ENCODE measurements at places on chromosomes 5 and 9. TPM values are rescaled to one million over a fixed set of nuclear protein-coding genes. Genes with fewer than 3 reads are reported as not detected.

DNA sequence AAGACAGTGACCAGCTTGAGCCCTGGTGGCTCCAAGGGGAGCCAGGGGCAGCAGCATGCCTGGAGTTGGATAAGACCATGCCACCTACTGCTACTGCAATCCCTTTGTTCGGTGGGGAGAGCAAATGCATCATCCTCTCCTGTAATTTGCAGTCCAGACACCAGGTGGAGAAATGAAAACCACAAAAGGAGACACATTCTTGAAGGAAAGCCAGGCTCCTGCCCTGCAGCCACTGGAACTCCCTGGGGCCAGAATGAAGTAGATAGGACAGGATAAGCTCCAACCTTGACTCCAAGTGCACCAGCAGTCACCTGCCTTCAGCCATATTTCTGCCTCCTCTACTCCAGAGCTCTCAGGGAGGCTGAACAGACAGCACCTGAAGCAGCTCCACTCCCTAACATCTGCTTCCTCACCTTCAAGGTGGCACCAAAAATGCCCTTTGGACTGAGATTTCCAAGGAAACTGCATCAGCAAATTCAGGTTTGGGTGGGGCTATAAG is 65.1 kb upstream of the IQGAP2 start:
- peak; percentile 30 for DNase-seq
- H3K36me3 ChIP-seq: no peaks in the 10 kb centered on the region
- H3K4me1 ChIP-seq: no peaks in the 10 kb centered on the region
- H3K4me3 ChIP-seq: no peak overlapping the region
- H3K27me3 ChIP-seq: peaks cover 3% of the 10 kb centered on the region

DNA sequence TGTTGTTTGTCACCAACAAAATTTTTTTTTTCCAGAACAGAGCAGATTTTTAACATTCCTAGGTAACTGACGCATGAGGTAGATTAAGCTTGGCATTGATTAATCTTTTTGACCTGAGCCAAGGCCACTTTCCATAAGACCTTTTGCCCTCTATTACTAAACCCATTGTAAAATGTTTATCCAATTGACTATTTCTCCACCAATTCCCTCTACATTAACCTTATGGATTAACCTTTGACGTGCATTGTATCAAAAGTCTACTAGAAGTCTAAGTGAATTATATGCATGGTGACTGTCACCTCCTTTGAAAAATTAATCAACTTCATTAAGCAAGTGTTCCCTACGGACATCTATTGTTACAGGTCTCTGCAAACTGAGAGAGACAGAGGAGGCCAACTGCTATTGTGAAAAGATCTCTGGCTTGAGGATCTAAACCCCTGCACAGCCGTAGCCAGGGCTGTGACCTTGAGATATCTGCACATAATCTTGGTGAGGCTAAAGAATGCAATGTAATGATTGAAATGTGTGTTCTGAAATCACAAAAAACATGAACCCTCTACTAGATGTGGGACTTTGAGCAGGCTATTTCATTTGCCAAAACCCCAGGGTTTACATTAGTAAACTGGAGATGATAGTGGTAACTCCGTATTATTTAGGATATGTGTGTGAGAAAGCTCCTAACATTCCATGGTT is 632.2 kb downstream of the TLR4 start:
- DNase-seq: no peak
- no peaks in the 10 kb centered on the region for H3K36me3 ChIP-seq
- no peaks in the 10 kb centered on the region for H3K4me1 ChIP-seq
- H3K27me3 ChIP-seq: no peaks in the 10 kb centered on the region
- no peak overlapping the region for H3K27ac ChIP-seq

- peaks cover 22% of the 10 kb centered on the region for H3K4me1 ChIP-seq
- no peak overlapping the region for H3K27ac ChIP-seq
- H3K36me3 ChIP-seq: no peaks in the 10 kb centered on the region
Measured at GRCh38 chr9:114724744-114725143, 42.8 kb upstream of the TEX48 start.

DNA sequence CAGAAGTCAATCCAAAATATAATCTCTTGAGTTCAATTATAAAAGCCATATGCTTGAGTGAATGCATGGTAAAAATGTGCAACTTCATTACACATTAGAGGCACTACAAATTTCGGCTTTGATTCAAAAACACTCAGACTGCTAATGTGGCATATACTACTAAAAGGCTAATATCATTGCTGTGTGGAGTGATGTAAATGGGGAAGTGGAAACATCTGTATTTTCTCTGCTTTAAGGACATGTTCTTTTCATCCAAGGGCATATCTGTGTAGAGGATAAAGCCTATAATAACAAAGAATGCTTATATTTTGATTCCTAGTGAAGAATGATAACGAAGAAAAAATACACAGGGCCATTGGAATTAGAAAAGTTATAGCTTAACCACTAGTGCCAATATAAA is 643.9 kb upstream of the ZNF608 start:
- no peak for DNase-seq
- peaks cover 16% of the 10 kb centered on the region for H3K4me1 ChIP-seq
- no peaks in the 10 kb centered on the region for H3K27me3 ChIP-seq
- no peak overlapping the region for H3K4me3 ChIP-seq
- H3K36me3 ChIP-seq: no peaks in the 10 kb centered on the region
- H3K27ac ChIP-seq: no peak overlapping the region

- H3K27ac ChIP-seq: no peak overlapping the region
- no peak overlapping the region for H3K4me3 ChIP-seq
- H3K27me3 ChIP-seq: no peaks in the 10 kb centered on the region
- no peaks in the 10 kb centered on the region for H3K4me1 ChIP-seq
Measured at GRCh38 chr9:83449166-83449565, 89.0 kb downstream of the FRMD3 start.

- DNase-seq: no peak
- H3K27ac ChIP-seq: no peak overlapping the region
- H3K4me1 ChIP-seq: peaks cover 2% of the 10 kb centered on the region
Measured at GRCh38 chr5:31396611-31397295, 135.1 kb downstream of the DROSHA start.

NREP gene
- 12.3 TPM for polyA plus RNA-seq

GRCh38 chr5:145540375-145540774 is 294.8 kb downstream of the PRELID2 start:
- H3K27ac ChIP-seq: no peak overlapping the region
- H3K36me3 ChIP-seq: no peaks in the 10 kb centered on the region
- H3K4me3 ChIP-seq: no peak overlapping the region

DNA sequence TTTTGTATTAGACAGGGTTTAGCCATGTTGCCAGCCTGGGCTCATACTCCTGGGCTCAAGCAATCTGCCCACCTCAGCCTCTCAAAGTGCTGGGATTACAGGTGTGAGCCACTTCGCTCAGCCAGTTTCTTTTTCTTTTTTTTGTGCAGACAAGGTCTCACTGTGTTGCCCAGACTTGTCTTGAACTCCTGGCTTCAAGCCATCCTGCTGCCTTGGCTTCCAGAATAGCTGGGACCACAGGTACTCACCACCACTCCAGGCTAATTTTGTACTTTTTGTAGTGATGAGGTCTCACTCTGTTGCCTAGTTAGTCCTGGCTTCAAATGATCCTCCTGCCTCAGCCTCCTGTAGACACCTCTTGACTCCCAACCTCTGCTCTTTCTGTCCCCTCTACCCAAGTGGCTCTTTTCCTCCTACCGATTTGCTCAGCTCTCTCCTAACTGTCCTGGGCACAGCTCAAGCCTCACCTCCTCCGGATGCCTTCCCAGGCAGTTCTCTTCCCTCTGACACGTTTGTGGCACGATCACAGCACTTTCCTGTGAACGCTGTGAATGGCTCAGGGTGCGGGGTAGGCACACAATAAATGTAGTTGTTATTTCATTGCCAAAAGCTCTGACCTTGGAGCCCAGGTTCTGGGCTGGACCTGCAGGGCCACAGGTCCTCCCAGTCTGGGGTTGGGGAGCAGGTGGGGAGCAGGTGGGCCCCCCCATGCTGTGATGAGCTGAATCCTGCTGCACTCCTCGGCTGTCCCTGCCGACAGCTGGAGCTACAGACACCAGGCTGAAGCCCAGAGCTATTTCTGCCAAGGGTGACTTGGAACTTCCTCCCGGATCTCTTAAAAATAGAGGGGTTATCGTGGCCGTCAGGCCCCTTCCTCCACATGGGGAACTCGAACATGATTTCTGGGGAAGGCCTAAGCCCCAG is 23.9 kb downstream of the GFI1B start:
- no peaks in the 10 kb centered on the region for H3K36me3 ChIP-seq
- no peak for DNase-seq
- no peak overlapping the region for H3K27ac ChIP-seq
- H3K4me3 ChIP-seq: no peak overlapping the region
- H3K27me3 ChIP-seq: peaks cover 24% of the 10 kb centered on the region

DNA sequence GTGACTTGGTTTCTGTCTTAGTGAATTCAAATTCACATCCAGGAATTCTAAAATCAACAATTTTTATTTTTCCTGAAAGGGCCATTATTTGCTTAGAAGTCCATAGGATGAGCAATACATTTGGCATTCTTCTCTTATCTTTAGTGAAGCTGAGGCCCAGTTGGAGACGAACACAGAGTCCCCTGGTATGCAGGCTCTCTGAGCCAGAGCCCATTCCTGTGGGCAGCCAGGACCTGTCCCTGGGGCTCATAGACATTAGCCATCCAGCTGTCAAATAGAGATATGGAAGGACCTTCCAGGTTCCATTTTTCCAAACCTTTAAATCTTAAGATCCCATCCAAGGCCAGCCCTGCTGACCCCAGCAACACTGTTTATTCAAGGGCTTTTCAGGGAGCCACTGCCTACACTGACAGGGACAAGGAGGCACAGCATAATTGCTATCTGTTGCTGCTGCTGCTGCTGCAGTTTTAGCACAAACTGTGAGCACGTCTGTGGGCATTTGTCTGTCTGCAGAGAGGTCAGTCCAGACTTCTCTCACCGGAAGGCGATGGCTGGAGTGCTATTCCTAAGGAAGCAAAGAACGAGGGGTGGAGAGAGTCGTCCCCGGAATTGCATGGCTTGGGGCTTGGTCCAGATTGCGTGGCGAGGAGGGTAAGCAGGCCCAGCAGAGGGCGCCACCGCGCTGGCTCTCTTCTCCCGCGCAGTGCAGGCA is 639.0 kb downstream of the CCDC171 start:
- no peak for DNase-seq
- no peak overlapping the region for H3K27ac ChIP-seq
- H3K4me1 ChIP-seq: peaks cover 5% of the 10 kb centered on the region
- no peaks in the 10 kb centered on the region for H3K36me3 ChIP-seq
- no peak overlapping the region for H3K4me3 ChIP-seq

- peaks cover 9% of the 10 kb centered on the region for H3K4me1 ChIP-seq
- H3K36me3 ChIP-seq: no peaks in the 10 kb centered on the region
- H3K4me3 ChIP-seq: peak within 1 kb of the TSS; percentile 44
- H3K27me3 ChIP-seq: peaks cover 31% of the 10 kb centered on the region
- no peak for DNase-seq
- H3K27ac ChIP-seq: no peak within 1 kb of the TSS
Measured at GRCh38 chr9:113349445-113350094, at the start of gene BSPRY. Gene BSPRY, plus strand, starts transcription at chr9:113349541. Its CDS starts 39 bp downstream, at chr9:113349580.

GRCh38 chr5:96065685-96066385 is 104.2 kb upstream of the ELL2 start:
- peaks cover 38% of the 10 kb centered on the region for H3K4me1 ChIP-seq
- H3K27ac ChIP-seq: peak overlapping the region; percentile 86
- H3K27me3 ChIP-seq: no peaks in the 10 kb centered on the region
- H3K36me3 ChIP-seq: no peaks in the 10 kb centered on the region
- no peak for DNase-seq
- no peak overlapping the region for H3K4me3 ChIP-seq

ITGA1 gene
- polyA plus RNA-seq: 1.2 TPM

DNA sequence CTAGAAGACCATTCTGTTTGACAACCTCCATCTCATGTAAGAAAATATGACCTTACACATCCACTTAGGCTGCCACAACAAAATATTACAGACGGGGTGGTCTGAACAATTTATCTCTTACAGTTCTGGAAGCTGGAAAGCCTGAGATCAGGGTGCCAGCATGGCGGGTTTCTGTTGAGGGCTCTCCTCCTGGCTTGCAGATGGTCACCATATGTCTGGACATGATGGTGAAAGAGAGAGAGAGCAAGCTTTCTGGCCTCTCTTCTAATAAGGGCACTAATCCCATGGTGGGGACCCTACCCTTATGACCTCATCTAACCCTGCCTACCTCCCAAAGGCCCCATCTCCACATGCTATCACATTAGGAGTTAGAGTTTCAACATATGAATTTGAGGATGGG is 66.0 kb downstream of the AMBP start:
- H3K4me1 ChIP-seq: no peaks in the 10 kb centered on the region
- H3K36me3 ChIP-seq: no peaks in the 10 kb centered on the region
- H3K27ac ChIP-seq: no peak overlapping the region
- H3K4me3 ChIP-seq: no peak overlapping the region

GRM6 gene
- not detected for polyA plus RNA-seq

LCN12 gene
- not detected for polyA plus RNA-seq

SCGB3A2 gene
- not detected for polyA plus RNA-seq

GRCh38 chr5:74079971-74080556 is 454.1 kb downstream of the ARHGEF28 start:
- no peaks in the 10 kb centered on the region for H3K27me3 ChIP-seq
- peaks cover 6% of the 10 kb centered on the region for H3K4me1 ChIP-seq
- H3K36me3 ChIP-seq: no peaks in the 10 kb centered on the region
- no peak for DNase-seq
- no peak overlapping the region for H3K27ac ChIP-seq

COL5A1 gene
- polyA plus RNA-seq: 4.9 TPM

GRCh38 chr5:165757791-165758190 is 2252.4 kb downstream of the MAT2B start:
- no peaks in the 10 kb centered on the region for H3K36me3 ChIP-seq
- H3K27me3 ChIP-seq: no peaks in the 10 kb centered on the region
- no peak overlapping the region for H3K4me3 ChIP-seq

- no peak overlapping the region for H3K27ac ChIP-seq
- DNase-seq: no peak
- no peaks in the 10 kb centered on the region for H3K4me1 ChIP-seq
- H3K36me3 ChIP-seq: no peaks in the 10 kb centered on the region
- peaks cover 6% of the 10 kb centered on the region for H3K27me3 ChIP-seq
- H3K4me3 ChIP-seq: no peak overlapping the region
Measured at GRCh38 chr9:123358181-123358905, 2.3 kb downstream of the CRB2 start.

DNA sequence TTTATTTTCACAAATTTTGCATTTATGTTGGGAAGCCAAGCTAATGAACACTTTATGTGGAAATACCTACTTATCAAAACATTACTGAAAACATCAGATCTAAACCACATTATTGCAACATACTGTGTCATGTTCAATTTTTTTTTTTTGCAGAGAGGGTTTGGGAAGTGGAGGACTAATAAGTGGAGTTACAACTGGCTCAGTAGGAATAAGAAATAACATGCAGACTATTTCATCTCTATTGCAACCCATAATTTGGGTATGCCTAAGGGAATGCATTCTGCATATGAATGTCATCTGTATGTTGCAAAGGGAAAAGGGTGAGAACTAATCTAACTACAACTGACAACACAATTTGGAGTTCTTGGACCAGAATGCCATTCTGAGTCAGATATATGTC is 41.8 kb downstream of the APC start:
- H3K27ac ChIP-seq: peak overlapping the region; percentile 31
- no peak overlapping the region for H3K4me3 ChIP-seq
- DNase-seq: no peak
- no peaks in the 10 kb centered on the region for H3K27me3 ChIP-seq

TXNDC15 gene
- polyA plus RNA-seq: 35.8 TPM

ARL14EPL gene
- not detected for polyA plus RNA-seq

SECISBP2 gene
- 24.3 TPM for polyA plus RNA-seq

Measured in keratinocyte (primary cell).